ENCODE measurements at places on chromosomes 6 and 20.

GRCh38 chr6:150770637-150771036 is 94.9 kb upstream of the MTHFD1L start:
- DNase-seq = no peak

GRCh38 chr20:14415467-14415866 is 78.1 kb upstream of the FLRT3 start:
- DNase-seq = no peak

DNA sequence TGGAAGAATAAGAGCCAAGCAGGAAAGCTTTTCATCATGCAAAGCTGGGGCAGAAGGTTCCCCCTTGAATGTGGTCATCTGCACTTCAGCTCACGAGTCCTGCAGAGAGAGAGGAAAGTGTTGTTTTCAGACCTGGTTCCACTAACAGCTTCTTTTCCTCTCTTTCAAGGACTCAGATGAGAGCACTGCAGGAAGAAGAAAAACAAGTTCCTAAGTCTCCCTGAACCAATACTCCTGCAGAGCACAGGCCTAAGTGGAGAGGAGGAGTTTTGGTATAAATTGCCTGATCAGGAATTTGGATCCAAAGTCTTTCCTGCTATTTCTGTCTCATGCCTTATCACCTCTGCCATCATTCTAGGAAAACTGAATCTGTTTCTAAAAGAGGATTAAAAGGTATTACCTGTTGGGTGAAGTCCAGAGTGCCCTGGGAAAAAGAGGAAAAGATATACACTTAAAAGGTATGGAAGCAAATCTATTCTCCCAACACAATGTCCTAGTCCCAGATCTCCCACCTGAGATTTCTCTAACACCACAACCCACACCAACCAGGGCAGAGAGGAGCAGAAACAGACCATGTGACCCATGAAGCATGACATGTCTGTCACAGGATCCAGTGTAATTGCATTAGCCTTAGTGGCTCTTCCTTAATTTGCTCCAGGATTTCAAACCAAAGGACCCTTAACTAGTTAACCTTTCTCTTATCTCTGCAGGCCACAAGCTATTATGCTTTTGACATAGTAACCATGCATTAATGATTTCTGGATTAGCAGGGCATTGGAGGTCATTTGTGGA is 12.2 kb downstream of the HLA-DRB5 start:
- no peak for DNase-seq

DNA sequence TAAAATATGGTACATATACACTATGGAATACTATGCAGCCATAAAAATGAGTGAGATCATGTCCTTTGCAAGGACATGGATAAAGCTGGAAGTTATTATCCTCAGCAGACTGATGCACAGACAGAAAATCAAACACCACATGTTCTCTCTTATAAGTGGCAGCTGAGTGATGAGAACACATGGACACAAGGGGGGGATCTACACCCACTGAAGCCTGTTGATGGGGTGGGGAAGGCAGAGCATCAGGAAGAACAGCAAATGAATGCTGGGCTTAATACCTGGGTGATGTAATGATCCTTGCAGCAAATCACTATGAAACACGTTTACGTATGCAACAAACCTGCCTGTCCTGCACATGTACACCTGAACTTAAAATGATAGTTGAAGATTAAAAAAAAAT is 71.3 kb downstream of the MANEA start:
- no peak for DNase-seq

DNA sequence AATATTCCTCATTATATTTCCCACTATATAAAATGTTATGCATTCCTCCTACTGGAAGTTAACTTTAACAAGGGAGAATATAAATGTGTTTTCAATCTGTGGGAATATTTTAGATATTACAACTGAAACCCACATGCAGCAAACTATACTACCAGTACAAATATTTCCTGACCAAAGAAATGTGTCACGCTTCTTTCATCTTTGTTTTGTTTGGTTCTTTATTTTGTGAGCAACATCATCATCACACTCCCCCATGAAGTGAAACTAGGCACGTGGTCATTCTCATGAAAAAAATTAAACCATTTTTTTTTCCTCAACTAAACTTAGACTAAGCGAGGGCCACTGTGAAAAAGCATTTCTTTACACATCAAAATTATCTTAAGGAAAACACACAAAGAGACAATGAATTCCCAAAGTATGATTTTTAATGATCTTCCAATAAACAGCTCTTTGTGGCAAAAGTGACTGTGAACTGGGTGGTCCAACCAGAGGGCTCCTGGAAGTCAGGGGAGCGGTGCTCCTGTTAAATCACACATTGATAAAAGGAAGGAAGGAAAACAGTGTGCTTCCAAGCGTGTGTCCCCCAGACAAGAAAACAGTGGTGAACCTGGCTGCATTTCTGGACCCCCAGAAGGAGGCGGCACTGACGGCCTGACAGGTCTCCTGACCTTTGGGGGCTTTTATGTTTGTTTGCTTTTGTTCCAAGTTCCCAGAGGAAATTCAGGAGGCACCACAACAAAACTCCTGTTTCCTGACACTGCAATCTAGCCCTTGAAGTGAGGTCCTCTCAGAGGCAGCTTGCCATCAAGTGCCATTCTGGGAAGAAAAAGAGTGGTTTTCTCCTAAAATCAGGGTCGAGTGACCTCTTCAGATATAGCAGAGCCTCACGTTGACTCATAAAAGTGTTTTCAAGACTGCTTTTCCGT is 166.8 kb upstream of the FOXQ1 start:
- DNase-seq = no peak

DNA sequence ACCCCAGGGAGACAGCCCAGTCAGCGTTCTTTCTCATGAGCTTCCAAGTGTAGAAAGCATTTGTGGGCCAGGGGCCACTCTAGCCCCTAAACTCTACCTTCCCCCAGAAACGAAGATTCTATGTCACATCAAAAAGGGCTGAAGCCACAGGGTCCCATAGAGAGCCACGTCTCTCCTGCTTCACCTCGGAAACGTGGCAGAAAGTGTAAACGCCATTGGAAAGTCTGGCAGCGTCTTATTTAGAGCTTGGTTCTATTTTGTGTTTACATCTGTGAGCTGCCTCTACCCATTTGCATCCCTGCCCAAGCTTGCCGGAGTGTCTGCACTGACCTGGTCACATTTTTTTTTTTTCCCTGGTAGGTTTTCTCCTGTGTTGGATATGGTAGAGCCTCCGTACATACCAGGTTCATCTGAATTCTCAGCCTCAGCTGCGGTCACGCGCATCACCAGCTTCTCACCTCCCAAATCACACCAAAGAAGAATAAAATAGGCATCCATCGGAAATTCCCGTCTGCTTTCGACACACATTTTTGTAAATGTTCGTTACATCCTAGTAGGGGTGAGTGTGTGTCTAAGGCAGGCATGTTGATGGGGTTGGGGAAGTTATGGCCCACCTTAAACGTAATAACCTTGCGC is 62.6 kb downstream of the NPEPL1 start:
- no peak for DNase-seq

DNA sequence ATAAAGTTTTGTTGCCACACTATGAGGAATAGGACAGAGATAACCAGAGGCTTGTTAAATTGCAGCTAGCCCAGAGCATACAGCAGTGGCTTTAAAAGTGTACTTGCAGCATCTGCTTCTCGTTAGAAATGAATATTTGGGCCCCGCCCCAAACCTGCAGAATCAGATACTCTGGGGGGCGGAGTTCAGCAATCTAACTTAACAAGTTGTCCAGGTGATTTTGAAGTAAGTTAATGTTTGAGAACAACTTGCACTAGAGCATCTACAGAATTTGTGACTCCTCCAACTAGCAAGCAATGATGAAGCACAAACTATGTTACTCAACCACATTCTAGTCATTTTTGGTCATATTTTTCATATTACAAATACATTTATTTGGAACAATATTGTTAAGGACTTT is 10.6 kb upstream of the SUPT3H start:
- no peak for DNase-seq

- no peak for DNase-seq
Measured at GRCh38 chr20:55291261-55291660, 714.1 kb downstream of the CBLN4 start.

DNA sequence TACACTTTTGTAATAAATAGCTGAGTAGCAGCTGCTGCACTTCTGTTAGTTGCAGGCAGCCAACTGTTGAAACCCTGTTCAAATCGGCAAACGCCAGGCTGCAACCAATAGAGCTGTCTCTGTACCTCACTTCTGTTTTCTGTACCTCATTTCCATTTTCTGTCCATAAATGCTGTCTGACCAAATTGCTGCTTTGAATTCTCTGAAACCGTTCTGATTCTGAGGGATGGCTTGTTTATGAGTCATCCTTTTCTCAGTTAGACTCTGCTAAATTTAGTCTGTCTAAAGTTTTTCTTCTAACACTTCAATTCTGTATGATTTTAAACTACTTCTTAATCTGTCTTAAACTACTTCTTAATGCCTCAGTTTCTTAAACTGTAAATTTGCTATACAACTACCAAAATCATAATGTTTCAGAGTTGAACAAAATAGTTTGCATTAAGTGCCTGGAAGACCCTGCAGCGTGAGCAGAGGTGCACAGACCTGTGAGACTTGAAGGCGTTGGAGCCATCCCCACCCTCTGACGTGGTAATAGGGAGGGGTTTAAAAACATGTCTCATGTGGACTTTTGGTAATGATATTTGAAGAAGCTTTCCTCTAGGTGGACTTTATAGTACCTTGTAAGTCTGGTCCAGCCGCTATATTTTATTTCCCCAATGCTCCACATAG is 9.6 kb downstream of the BTNL2 start:
- DNase-seq = no peak

GRCh38 chr20:51861726-51862466 is 59.6 kb upstream of the SALL4 start:
- DNase-seq = no peak

- DNase-seq = no peak
Measured at GRCh38 chr20:41352106-41352505, 11.5 kb downstream of the LPIN3 start.

DNA sequence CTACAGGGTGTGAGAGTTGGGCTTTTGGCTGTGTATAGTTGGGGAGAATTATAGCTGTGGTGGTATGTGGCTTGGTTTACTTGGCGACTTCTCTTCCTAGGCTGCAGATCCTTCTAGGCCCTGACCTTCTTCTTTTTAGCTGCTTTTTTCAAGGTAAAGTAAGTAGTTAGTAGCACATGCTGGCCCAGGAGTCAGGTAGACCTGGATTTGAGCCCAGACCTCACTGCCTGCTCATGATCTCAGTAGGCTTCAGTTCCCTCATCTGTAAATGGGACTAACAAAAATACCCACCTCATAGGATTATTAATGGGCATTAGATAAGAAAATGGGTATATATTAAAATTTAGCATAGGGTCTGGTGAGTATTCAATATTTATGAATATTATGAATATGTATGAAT is 17.4 kb upstream of the TMEM217 start:
- DNase-seq = no peak

DNA sequence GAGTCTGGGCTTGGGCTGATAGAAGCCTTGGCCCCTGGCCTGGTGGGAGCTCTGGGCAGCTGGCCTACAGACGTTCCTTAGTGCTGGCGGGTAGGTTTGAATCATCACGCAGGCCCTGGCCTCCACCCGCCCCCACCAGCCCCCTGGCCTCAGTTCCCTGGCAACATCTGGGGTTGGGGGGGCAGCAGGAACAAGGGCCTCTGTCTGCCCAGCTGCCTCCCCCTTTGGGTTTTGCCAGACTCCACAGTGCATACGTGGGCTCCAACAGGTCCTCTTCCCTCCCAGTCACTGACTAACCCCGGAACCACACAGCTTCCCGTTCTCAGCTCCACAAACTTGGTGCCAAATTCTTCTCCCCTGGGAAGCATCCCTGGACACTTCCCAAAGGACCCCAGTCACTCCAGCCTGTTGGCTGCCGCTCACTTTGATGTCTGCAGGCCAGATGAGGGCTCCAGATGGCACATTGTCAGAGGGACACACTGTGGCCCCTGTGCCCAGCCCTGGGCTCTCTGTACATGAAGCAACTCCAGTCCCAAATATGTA is 957 bp upstream of the VEGFA start:
- no peak for DNase-seq

DNA sequence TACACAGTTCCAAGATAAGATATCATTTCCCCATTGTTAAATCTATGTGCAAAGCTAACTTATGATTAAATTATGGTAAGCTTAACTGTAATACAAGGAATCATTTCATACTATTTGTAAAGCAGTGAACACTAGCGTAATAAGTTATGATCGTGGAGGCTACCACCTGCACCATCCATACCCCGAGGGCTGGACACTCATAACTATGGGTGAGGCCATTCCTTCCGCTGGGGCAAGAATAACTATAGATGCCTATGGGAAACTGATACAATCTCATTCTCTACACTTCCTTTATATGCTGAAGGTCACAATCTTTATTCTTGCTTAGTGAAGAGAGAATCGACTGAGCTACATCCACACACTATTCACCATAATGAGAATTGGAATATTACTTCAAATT is 916.0 kb upstream of the FLRT3 start:
- DNase-seq = no peak

GRCh38 chr20:31781945-31782344 is 37.2 kb upstream of the MYLK2 start:
- no peak for DNase-seq

GRCh38 chr20:59600472-59600871 is 3.9 kb upstream of the PHACTR3 start:
- DNase-seq = no peak

DNA sequence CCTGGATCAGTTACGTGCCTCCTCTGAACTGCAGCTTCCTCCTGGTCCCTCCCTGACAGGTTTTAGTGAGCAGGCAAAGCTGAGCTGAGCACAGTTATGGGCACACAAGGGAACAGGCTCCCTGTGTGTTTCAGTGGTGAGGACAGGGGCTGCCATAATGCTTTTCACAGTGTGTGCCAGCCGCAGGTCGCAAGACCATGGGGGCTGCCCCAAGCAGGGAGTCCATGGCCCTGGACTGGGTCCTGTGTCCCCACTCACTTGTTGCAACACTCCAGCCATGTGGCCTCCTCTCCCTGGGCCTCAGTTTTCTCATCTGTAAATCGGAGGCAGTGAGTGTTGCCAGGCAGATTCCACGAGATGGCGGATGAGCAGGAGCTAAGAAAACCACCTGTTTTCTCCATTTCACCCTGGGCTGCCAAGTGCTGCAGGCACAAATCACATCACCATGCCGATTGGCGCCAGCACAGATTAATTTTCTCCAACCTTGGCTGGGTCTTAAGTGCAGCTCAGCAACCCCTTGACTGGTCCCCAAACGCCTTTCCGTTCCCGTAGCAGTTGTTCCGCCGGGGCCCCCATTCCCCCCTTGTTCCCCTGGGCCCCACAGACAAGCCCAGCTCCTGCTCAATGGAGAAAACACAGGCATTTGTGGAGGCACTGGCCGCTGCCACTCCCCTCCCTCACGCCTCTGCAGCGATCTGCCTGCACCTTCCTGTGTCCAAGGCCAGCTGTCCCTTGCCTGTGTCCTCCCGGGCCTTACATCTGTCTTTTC is 57.1 kb upstream of the NNAT start:
- no peak for DNase-seq

DNA sequence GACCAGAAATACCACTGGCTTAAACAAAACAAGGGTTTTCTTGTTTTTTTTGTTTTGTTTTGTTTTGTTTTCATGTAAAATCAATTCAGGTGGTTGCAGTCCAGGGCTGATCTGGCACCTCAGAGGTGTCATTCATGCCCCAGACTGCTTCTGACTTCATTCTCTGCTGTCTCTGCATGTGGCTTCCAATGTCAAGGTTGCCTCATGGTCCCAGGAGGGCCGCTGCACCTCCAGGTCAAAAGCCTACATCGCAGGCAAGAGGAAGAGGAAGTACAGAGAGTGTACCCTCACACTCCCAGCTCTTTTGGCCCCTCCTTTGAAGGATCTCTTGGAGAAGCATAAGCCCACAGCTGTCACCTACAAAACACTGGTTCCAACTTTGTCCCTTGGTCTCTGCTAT is 1.4 kb upstream of the BTN3A1 start:
- no peak for DNase-seq

- peak; percentile 24 for DNase-seq
Measured at GRCh38 chr20:35307666-35308653, 15.7 kb upstream of the FAM83C start.

All from activated T-cell treated with anti-CD3 and anti-CD28 coated beads, Interleukin-2, amount 50 U/mL, for 24 hours (primary cell).